Gastrocnemius medialis (tissue), 4 donors: ENCODE measurements at places on chromosomes 5 and 9. TPM values are rescaled to one million over a fixed set of nuclear protein-coding genes. Genes with fewer than 3 reads are reported as not detected.

DNA sequence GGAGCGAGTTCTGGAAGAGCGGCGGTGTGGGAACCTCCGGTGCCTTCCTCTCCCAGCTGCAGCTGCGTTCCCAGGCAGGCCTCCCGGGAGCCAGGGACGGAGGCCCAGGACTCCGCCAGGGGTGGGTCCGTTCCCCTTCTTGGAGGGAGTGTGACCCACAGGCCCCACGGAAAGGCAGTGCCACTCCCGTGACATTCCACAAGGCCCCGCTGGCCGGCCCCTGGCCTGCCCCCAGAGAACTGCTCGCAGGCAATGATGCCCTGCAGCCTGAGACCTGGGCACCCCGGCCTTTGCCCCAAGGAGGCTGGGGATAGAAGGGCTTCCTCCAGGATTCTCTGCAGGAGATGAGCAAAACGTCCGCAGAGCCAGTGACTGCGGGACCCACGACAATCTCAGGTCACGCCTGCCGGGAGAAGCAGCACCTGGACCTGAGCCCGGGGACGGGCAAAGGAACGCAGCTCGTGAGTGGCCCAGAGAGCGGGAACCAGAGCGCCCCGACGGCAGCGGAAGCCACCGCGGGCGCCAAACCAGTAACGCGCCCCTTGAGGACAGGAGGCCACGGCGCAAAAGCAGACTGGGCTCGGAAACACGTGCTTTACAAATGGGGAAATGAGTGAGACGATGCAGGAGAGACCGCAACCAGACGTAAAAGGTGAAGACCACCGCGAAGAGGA lies 9.3 kb downstream of the OBP2B start:
- no peak for DNase-seq

DNA sequence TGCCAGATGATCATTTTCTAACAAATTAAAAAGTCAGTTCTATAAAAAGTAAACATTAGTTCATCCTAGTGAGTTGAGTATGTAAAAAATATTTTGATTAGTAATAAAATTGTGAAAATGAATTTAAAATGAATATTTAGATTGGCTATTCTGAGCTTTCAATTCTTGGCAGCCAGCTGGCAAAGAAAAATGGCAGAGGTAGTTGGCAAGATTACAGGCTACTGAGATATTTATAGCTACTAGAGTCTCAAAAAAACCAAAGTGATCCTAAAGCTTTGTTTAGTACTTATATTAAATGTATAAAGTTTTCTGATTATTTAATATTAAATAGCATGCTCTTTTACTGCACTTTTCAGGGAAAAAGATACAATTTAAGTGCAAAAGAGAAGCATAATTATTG lies 25.0 kb downstream of the SGTB start:
- DNase-seq: no peak

- no peak for DNase-seq
These were observed 33.2 kb downstream of the SLC22A4 start for GRCh38 chr5:132327252-132327955.

DNA sequence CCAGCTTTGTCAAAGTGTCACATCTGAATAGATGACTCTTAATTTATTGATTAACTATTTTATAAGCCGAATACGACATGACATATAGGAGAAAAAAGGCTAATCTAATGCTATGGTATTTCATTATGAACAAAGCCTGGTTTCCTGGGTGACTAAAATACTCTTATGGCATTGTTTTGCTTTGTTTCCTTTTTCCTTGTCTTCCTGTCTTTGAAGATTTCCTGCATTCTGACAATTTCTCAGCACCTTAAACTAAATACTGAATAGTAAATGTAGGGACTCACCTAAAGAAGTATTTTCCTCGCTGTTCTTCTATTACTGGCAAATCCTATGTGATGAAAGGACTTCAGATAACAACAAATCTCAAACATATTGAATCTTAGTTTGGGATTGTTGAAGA lies 1284.5 kb downstream of the EFNA5 start:
- no peak for DNase-seq

GRCh38 chr9:98775831-98776441 lies 20.4 kb downstream of the ANKS6 start:
- no peak for DNase-seq

- DNase-seq: no peak
These were observed 25.2 kb downstream of the ANKRA2 start for GRCh38 chr5:73540192-73540591.

The CDC25C gene
- not detected for total RNA-seq

The SARDH gene
- total RNA-seq: 0.67 TPM

The TPPP gene
- total RNA-seq: 2.9 TPM

The UBE2B gene
- 22.2 TPM for total RNA-seq
